ENCODE measurements at places on chromosomes 1 and 21. TPM values are rescaled to one million over a fixed set of nuclear protein-coding genes. Genes with fewer than 3 reads are reported as not detected.

Gene FMN2
- total RNA-seq = 2.4 TPM

Gene ZNF683
- not detected for total RNA-seq

Gene GBP1
- total RNA-seq = 21.0 TPM

Gene SAMD11
- total RNA-seq = 5.0 TPM

Gene CR1
- 0.88 TPM for total RNA-seq

Gene VTCN1
- total RNA-seq = 1.9 TPM

- no peak for DNase-seq
Observed at GRCh38 chr1:84742653-84743052, 52.4 kb upstream of the SSX2IP start.

DNA sequence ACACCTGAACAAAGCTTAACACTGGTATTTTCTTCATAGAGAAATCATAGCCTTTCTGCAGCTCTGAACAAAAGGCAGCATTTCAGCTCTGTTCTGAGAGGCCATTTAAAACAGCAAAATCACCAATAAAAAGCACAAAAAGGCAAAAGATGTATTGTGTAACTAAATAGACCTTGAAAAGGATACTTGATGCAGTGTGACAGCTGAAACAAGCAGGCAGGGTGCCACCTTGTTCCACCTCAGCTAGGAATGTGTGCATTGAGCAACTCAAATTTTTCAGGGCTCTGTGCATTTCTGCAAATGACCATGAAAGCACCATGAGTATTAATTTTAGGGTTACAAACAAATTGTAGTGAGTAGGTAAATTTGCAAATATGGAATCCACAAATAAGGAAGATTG lies 65.8 kb downstream of the RHOU start:
- DNase-seq = no peak

DNA sequence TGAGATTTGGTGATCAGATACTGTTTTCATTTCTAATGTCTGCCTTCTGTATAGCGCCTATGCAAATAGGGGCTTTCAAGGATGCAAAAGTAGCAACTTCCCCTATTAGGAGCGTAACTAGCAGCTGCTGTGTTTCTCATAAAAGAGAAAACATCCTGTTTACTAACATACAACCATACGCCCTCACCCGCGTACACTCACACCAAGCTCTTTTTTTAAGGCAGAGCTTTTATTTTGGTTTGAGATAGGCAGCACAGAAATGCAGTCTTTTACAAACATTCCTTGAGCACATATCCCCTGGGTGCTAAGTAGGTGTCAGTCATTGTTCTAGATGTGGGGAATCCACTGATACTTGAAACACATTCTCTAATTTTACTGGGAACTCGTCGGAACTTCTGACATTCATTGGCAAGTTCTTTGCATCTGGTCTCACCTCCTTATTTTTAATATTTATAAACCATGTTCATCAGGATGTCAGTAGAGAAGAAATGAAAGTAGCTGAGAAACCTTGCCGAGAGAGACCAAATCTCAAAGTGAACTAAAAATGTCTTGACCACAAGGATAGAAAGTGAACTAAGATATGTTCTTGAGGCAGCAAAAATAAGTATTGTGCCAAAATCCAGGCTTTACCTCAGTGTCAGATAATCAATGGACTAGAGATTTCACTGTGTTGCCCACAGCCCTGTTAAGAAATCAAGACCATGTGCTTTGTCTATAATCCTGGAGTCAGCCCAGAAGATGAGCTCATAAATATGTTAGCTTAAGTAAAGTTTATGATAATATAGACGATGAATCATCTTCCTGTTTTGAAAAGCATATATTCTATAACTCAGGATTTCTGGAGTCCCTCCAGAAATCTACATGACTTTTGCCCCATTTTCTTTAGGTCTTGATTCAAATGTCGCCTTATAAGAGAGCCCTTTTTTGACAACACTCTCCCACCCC lies 350.9 kb downstream of the ST6GALNAC3 start:
- DNase-seq = no peak

DNA sequence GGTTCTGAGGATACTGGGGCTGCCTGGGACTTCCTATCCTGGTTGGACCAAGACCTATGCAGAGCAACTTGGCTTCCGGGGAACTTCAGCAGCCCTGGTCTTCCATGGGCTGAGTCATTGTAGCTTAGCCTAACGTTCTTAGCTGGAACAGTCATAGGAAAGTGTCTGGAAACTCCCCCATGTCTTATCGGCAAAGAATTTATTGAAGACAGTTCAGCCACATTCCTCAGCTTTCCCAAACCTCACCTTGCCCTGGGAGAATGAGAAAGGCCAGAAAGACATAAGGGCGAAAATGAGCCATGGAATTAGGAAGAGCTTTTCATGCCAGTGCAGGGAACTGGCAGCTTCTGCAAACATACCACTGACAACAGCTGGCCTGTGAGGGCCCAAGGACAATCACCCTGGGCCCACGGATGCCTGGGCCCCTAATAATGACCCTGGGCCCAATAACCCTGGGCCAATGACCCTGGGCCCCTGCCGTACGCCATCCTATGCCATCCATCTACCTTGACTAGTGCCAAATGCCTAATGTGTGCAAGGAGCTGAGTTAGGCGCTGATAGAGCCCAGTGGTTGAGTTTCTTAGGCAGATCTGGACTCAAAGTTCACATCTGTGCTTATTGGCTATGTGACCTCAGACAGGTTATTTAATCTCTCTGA lies 114.4 kb upstream of the GADD45A start:
- no peak for DNase-seq

GRCh38 chr1:205505791-205506190 lies 1.3 kb downstream of the CDK18 start:
- peak; percentile 41 for DNase-seq

GRCh38 chr1:4963251-4963650 lies 308.8 kb downstream of the AJAP1 start:
- DNase-seq = no peak

GRCh38 chr1:111864862-111865261 lies 109.2 kb downstream of the DDX20 start:
- DNase-seq = no peak

DNA sequence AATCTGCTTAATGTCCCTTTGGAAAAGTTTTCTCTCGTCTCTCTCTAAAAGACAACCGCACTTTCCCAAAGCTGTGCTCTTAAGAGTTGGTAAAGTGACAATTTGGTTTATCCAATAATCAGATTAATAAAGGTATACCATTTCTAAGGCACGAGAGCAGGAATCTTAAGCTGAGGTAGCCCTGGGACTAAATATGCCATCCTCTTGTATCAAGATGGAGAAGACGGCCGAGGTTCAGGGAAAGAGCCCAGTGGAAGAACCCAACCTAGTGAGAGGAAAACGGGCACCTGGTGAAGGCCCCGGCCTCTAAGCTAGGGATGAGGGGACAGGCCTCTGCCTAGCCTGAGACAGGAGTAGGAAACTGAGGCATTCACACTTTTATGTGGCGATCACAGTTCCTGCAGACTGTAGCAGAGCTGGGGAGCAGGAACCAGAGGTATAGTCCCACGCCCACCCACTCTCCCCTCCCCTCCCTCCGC lies 334 bp upstream of the SARS1 start:
- DNase-seq = no peak

Measured in ovary (tissue), 10 donors.